ENCODE measurements at places on chromosomes 3 and 15.

GRCh38 chr3:193816656-193817311, 223.8 kb downstream of the OPA1 start:
- peak; percentile 38 for DNase-seq

GRCh38 chr3:134056464-134056891, 26.8 kb upstream of the SLCO2A1 start:
- no peak for DNase-seq

DNA sequence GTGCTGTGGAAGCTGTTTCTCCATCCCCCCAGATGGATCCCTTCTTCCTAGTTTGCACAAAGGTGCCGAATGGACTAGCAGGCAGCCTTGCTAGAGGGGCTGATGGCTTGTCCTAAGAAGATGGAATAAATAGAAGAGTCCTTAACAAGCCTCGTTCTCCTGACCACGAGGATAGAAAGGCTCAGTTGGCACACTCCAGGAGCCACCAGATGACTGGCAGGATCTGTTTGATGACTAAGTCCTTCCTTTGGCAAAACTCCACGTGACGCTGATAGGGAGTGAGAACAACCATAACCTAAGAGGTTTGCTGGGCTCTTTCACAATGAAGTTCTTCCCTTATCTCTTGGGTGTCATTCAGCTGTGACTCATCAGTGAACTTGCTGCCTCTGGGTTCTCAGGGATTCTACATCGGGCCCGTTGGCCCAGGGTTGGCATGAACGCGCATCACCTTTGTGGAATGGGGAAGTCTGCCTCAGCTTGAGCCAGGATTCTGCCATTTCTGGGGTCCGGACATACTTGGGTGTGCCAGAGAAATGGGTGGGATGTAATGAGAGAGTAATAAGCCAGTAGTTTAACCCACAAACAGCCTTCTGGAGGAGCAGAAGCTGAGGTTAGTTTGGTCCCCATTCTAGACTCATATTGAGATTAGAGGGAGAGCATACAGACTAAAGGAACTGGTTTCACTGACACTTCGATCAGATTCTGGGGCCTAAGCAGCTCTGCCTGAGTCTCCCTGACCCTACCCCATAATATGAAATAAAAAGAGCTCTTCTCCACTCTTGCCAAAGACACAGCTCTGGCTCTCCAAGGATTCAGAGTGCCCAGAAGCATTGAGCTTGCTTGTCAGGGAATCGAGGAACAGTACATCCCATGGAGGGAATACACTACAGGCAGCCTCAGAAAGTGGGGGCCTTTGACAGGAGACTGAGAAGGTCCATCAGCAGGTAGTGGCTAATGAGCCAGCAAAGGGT, 2.0 kb upstream of the MELTF start:
- DNase-seq: no peak

- no peak for DNase-seq
These were observed 79.8 kb downstream of the PRICKLE2 start for GRCh38 chr3:64145438-64145837.

- no peak for DNase-seq
These were observed 32.5 kb upstream of the TBL1XR1 start for GRCh38 chr3:177229791-177230190.

- no peak for DNase-seq
These were observed 189.0 kb downstream of the VGLL3 start for GRCh38 chr3:86801921-86802320.

DNA sequence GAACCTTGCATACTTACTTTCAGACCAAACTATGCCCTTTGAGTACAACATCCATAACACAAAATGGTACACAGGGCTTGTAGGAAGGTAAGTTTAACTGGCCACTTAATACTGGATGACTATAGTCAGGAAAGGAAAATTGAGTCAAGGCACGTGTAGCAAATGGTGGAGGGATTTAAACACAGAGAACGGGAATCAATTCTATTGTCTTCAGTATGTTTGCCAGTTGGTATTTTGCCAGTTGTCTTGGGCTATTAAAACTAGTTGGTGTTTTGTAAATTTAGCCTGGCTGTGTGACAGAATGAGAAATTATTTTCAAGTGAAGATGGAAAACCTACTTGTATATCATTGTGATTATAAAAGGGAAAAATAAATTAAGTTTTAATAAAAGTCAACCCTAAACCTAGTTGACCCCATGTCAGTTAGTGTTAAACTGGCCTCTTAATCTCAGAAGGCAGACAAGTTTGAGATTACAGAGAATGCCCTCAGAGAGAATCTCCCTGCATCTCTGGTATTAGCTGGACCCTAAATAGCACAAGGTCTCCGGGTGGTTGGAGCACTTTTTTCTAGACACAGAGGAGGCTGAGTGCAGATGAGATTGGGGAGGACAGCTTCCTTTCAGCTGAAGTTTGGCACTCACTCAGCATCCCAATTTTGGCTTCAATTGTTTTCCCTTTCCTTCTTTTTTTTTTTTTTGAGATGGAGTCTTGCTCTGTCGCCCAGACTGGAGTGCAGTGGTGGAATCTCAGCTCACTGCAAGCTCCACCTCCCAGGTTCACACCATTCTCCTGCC, 91.2 kb downstream of the MB21D2 start:
- DNase-seq: no peak

GRCh38 chr3:15470849-15471248, 43.5 kb downstream of the EAF1 start:
- DNase-seq: no peak

DNA sequence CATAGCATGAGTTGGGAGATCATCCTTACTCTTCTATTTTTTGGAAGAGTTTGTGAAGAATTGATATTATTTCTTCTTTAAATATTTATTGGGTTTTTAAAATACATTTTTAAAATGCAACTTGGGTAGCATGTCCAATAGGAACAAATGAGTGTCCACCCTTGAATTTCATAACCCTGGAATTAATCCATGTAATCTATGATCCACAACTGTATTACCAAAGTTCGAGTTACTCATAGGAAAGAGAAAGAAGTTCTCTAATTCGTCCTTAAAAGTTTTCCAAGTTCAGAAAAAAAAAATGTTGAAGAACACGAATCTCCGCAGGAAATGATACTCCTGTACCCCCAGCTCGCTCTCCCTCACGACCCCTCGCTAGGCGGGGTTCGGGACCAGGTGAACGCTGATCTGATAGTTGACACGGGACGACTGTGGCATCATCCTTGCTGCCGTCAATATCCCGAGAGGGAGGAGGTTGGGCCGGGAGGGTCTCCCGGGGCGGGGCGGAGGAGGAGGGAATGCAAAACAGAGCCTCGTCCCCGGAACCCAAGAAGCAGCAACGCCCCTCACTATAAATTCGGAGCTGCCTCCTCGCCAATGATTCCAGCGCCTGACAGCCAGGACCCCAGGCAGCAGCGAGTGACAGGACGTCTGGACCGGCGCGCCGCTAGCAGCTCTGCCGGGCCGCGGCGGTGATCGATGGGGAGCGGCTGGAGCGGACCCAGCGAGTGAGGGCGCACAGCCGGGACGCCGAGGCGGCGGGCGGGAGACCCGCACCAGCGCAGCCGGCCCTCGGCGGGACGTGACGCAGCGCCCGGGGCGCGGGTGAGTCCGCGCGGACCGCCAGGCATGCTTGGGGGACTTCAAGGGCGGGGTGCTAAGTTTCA, at the start of gene AGTR1:
Gene AGTR1, plus strand, starts transcription at position 598 of the 884 bp plus-strand sequence. CDS start 43,133 bp downstream, outside the sequence.
- no peak for DNase-seq

DNA sequence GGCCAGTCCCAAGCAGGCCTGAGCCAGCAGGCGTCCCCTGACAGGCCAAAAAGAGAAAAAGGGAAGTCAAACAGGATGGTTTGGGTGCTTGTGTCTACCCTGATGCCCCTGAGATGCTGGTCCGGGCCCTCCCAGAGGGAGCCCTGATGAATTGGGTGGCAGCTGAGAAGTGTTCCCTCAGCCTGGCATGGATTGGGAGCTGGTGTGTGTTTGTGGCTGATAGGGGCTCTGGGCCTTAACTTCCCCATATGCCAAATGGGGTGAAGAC, 1.4 kb downstream of the FBLN2 start:
- DNase-seq: no peak

Measured in activated CD8-positive, alpha-beta memory T cell treated with anti-CD3 and anti-CD28 coated beads for 24 hours (primary cell).